A172 (cell line): ENCODE measurements at places on chromosomes 5 and 9.

GRCh38 chr5:133780619-133781280 is 168.4 kb upstream of the FSTL4 start:
- DNase-seq = no peak

DNA sequence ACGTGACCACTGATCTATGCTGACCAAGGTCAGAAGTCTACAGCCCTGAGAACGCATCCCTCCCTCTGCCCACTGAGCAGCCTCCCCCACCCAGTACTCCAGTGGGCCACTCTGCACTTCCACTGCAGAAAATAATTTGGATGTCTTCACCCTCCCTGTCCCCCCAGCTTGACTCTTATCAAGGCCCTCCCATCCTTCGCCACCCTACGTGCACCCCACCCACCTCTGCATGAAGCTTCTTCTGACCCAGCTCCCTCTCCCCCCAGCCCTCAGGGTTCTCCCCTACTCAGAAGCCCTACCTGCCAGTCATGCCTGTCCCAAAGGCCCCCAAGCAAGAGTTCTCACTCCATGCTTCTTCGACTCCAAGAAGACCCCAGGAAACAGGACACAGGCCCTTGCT is 138.5 kb upstream of the FSTL4 start:
- DNase-seq = no peak

DNA sequence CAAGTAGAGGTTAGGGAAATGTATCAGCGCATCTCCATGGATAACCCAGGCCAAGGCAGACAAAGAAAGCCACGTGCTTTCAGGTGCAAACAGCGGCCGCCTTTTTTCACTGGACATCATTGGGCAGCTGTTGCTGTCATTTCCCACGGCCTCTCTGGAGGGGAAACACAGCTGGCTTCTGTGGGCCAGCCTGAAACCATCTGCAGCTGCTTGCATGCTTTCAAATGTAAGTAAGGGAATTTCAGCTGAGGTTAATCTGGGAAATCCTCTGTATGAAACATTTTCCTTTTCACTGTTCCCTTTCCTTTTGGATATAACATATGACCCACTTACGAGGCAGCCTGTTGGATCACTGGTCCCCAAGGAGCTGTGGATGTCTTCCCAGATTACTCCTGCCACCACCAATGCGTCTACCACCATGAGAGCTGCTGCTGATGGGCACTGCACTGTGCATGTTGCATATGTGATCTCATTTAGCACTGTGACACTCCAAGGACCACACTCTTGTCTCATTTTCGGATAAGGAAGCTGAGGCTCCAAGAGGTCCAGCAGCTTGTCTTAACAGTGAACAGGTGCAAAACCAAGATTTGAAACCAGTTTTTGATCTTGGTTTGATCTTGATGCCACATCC is 106.3 kb downstream of the C9orf152 start:
- DNase-seq = no peak

DNA sequence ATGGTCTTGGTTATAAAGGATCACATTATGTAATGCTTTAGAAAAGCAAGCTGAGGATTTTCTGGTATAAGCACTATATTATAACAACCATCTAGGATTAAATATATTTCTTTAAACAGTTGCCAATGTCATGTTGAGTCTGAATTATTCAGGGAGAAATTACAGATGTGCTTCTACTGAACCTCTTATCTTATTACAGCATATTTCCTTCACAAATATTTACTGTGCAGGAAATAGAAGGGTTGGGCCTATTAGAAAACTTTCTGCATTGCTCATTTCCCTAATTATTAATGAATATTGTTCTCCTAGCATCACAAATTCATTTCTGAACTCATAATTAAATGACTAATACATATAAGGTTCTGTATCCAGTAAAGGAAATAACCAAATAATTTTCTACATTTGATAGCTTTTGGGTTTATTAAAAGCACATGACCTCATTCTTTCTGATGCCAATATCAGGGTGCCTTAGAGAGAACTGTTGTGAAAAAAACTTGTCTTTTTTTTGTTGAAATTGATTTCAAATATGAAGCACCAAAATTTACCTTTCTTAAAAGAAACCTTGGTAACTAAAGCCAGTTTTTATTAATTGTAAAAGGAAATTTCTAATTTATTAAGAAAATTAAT is 476.8 kb upstream of the PTGER4 start:
- no peak for DNase-seq

DNA sequence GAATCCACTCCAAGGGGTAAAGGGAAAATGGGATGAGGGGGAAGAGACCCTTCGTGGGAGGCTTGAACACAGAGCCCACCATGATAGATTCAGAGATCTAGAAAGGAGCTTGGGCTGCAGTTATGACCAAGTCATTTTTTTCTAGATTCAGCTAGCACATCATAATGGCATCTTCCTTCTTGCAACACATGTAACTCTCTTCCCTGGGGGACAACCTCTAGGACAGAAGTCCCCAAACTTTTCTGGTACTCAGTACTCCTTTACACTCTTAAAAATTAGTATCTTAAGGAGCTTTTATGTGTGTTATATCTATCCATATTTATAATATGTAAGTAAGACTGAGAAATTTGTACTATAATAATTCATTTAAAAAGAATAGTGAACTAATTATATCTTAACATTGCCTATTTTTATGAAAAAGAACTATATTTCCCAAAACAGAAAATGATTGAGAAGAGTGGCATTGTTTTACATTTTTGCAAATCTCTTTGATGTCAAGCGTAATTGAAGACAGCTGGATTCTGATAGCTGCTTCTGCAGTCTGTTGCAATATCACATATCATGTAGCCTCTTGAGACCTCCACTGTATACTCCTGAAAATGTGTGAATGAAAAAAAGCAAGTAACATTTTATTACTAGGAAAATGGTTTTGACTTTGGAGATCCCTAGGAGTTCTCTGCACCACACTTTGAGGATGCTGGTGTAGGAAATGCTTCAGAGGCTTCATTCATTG is 875 bp downstream of the ACO1 start:
- no peak for DNase-seq

DNA sequence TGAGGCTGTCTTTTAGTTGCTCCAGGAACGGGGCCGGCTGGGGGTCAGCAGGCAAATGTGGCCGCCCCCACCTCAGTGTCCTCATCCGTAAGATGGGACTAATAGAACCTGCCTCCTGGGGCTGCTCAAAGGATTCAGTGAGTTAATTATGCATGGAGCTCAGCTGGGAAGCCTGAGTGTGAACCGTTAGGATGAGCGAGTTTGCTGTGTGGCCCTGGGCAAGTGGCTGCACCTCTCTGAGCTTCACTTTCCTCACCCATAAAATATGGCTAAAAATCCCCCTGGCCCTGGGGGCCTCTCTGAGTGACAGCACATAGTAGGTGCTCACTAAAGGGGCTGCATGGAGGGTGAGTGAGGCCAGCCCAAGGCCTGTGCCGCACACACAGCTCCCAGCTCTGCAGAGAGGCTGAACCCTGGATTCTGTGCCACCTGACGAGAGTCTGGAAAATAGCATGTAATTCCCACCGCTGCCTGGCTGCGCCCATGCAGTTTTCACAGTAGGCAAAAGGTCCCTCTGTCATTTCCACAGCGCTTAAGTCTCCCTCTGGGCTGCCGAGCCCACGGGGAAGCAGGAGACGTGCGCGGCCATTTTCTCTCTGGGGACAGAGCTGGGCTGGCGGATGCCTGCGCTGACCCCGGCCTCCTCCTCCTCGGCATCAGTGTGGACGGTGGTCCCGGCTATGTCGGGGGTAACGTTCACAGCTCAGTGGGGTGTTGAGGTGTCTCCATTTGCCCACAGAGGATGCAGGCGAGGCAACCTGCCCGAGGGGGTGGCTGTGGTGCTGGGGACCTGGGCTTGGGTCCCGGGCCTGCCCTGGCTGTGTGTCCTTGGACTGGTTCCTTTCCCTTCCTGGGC is 18.2 kb downstream of the ASS1 start:
- DNase-seq = no peak

DNA sequence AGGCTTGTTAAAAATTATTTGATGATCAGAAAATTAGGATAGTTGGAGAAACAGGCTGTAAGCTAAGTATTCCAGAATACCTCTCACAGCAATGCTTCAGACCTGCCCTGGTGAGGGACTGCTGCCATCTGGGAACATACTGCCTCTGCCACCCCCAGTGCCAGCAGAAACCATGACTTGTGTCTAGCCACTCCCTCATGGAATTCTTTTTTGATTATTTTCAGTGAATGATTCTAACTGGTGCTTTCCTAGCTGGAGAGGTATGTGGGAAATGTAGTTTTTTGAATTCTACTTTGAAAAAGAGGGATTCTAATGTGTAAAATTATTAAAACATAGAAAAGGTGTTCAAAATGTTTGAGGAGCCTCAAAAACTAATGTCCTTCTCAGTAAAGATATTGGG is 126.3 kb downstream of the HMHB1 start:
- peak; percentile 33 for DNase-seq

- no peak for DNase-seq
These were observed 702 bp downstream of the TMEM8B start for GRCh38 chr9:35829764-35830096.

GRCh38 chr5:157516006-157516405 is 56.0 kb downstream of the NIPAL4 start:
- peak; percentile 92 for DNase-seq

DNA sequence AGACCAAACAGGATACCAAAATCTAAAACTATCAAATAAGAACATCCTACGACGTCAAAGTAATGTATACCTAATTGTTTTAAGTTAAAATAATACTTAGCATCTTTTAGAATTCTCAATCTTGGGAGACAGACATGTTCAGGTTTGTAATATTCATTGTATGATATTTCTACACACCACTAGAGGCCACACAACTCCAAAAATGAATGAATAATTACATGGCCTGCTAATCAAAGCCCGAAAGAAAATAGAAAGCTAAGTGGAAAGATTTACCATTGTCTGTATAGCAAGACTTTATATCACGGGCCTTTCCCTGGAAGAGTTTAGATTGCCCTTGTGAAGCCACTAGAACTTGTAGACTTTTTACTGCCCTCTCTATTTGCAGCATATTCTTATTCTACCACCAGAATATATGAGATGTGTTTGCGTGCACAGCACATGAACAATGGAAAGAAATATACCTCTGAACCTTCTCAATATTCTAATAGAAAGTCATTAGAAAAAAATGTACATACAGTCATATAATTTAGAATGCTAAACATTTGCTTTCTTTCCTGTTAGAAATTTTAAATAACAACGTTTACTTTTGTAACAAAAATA is 380.1 kb upstream of the NUDT12 start:
- peak; percentile 74 for DNase-seq

DNA sequence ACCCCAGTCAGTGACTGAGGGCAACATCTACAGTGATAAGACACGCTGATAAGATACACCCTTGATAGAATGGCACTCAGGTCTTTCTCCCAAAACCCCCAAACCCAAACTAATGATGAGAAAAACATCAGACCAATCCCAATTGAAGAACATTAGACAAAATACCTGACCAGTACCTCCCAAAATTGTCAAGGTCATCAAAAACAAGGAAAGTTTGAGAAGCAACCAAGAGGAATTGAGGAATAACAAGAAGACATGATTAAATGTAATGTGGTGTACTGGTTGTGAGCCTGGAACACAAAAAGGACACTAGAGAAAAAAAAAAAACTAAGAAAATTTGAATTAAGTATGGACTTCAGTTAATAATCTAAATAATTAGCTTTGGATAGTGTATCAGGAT is 222.8 kb downstream of the GAS1 start:
- no peak for DNase-seq

- DNase-seq = no peak
These were observed 11.2 kb downstream of the ADAMTS13 start for GRCh38 chr9:133433351-133433843.

DNA sequence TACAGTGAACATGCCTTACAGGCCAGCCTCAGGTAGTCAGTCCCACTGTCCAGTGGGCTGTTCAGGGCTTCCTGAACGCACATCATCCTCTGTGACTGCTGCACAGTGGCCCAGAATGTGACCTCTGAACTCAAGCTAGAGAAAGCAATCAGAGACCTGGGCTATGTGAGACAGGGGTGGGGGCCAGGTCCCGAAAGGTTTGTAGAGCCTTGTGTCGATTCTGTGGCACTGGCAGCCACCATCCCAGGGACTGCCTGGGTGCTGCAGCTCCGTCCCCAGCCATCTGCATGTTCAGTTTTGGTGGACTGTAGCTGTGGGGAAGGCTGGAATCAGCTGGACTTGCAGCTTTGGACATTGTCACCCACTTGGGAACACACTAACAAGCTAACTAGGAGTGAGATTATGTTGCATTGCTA is 47.7 kb downstream of the MVB12B start:
- no peak for DNase-seq

DNA sequence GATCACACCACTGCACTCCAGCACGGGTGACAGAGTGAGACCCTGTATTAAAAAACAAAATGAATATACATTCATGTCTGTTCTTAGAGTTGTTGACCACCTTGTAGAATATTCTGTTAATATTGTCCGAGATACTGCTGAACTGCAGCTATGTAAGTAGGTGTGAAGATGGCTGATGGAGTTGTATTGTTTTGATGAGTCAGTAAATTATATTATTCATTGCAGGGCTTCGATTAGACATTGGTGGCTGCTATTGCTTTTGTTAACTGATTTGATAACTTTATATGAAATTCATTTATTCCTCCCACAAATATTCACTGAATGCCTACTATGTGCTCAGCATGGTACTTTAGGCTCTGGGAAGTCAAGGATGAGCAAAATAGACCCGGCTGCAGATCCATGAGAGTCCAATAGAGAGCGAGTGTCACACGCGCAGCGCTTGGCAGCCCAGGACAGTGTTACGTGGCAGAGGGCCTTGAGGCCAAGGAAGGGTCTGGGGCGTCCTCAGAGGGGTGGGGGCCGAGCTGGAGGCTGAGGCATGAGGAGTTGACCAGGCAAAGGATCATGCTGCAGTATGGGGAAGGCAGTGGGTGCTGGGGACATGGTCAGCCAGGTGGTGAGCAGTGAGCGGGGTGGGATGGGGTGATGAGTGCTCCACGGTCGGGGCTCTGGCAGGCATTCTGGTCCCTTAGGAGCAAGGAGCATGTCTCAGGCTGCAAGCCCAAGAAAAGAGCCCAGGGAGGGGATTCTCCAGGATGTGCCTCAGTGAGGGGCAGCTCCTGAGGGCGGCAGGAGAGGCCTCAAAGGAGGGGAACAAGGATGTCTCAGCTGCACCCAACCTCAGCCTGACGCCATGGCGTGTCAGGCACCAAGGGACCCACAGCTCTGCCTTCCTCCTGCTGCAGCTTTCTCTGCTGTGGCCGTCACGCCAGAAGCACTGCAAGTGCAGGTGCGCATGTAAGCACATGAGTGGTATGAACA is 243.5 kb downstream of the GADD45G start:
- DNase-seq = no peak

DNA sequence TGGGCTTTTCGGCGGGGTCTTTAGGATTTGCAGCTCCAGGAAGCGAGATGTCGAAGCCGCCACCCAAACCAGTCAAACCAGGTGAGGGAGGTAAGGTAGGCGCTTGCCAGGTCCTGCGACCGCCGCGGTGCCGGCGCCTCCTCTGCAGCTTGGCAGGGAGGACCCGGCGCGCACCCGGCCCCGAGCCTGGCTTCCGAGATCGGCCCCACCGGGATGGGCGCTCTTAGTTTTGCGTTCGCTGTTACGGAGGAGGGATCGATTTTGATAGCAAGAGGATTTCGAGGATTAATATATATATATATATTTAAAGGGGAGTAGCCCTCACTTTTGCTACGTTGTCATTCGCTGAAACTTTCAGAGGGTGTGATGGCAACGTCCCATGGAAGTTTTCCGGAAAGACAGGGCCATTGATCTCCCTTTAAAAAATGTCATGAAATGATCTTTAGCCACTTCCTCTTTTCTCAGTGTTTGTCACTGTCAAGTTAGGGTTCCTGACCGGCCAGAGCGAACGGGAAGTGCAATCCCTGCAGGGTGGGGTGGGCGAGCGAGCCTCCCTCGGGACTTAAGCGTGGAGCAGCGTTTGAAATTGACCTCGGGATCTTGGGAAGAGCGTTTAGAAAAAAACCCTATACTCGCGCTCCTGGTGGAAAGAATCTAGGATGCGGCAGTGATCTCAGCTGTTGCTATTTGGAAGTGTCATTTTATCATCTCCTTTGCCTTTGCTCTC is 495 bp downstream of the OSTF1 start:
- DNase-seq = peak; percentile 30
